ENCODE measurements at places on chromosomes 2 and 18.

GRCh38 chr2:105969552-105969951, 224.5 kb downstream of the UXS1 start:
- DNase-seq: peak; percentile 8

- DNase-seq: no peak
Measured at GRCh38 chr2:23238011-23238657, 146.8 kb upstream of the KLHL29 start.

GRCh38 chr2:38527338-38528007, 75.3 kb downstream of the HNRNPLL start:
- DNase-seq: no peak

DNA sequence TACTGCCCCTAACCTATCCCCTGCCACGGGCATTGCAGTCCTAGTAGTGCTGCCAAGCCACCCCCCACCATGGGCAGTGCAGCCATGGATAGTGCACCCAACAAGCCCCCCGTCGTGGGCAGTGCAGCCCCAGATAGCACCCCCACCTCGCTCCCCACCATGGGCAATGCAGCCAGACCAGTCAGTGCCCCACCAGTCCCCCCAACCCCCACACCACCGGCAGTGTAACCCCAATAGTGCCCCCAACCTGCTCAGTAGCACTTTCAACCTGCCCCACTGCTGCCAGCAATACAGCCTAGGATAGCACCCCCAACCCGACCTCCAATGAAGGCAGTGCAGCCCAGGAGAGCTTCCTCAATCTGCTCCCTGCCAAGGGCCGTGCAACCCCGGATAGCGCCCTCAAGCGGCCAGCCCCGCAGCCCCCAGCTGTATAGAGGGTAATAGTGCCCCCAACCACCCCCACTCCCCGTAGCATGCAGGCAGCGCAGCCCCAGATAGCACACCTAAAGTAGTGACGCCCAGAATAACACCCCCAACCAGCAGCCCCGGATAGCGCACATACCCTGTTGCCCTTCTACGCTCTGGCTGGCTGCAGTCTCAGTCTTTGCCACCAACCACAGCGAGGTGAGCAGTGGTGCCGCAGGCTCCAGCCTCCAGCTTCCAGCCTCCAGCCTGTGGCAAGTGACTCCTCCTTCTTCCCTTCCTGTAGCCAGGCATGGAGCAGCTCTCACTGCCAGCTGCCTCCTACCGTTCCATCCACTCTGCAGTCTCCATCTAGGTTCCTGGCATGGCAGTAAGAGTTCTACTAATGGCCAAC, 45.4 kb upstream of the ANKRD62 start:
- no peak for DNase-seq

DNA sequence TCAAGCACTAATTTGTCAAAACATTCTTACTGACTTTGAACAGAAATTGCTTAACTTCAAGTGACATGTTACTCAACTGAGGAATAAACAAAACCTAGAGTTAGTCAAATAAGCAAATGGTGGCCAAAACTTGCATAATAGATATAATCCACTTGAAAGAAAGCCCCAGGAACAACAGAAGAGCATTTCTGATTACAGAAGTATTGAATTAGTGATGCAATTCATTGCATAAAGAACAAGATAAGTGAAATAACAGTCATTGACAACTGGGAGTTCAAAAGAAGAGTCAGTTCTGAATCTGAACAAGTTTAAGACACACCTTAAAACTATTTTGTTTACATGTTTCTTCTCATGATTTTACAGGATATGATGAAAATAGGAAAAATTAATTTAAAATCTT, 30.8 kb downstream of the COBLL1 start:
- DNase-seq: peak; percentile 66

DNA sequence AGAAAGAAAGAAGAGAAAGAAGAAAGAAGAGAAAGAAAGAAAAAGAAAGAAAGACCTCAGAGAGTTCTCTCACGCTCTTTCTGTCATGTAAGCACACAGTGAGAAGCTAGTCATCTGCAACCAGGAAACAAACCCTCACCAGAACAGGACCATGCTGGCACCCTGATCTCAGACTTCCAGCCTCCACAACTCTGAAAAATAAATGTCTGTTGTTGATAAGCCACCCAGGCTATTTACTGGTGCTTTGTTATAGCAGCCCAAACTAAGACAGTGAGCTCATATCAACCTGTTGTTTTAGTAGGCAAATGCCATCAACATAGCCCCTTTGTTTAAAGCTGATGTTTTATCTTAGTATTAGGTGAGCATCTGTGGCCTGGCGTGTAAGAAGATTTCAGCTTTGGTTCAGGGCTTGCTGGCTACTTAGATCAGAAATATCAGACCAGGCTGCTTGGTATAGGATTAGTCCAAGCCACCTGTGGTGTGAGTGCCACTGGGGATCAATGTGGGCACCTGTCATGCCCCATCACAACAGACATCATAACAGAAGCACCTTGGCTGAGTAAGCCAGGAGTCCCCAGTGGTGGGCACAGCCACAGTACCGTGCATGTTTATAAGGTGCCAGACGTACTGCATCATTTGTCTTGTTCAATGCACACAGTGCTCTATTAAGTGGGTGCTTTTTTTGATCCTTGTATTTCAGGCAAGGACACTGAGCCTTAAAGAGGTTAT, 94.4 kb downstream of the LBH start:
- no peak for DNase-seq

DNA sequence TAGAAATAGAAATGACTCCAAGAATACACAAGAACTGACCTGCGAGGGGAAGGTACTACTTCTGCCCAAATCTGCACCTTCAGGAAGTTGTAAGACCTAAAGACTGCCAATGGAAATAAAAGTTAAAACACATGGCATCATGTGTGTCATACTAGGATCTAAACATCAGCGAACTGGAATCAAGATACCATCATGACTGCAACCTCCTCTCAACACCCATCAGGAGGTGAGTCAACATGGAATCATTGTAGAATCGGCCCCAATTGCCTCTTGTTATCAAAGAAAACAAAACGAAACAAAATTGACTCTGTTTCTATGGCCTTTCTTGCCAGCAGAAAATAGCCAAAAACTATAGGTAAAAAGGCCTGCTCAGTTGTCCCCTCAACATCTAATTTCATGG, 15.1 kb downstream of the RDH14 start:
- DNase-seq: peak; percentile 30

DNA sequence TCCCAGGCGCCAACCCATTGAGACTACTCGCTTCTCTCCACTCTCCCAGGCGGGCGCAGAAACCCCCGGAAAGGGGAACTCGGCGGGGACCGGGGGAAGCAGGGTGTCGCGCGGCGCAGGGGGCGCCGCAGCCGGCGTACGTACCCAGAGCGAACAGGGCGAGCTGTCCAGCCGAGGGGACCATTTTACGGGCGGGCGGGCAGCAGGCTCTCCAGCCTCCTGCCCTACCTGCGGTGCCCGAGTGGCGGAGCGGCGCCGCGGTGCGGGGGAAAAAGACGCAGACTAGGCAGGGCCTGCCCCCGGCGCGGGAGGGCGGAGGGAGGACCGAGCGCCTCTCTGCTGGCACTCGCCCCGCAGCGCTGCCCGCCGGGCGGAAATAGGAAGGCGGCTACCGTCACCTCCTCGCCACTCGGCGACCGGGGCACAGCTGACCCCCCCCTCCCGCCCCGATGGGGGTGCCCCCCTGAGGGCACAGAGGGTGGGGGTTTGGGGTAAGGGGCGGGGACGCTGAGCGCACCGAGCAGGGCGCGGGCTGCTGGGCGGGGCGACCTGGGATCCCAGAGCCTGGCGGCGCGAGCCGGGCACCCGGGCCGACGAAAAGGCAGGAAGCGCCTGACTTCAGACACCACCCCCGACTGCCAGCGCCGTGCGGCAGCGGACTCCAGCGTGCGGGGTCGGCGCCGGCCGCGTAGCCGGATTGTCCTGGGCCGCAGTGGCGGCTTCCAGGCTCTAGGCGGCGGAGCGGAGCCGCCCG, at the start of gene TGFA:
TSS of gene TGFA (minus strand) at position 243 of the 754 bp plus-strand sequence. CDS start at position 184, 59 bp downstream.
- peak; percentile 18 for DNase-seq

- DNase-seq: no peak
Measured at GRCh38 chr2:174623106-174623637, 25.6 kb upstream of the WIPF1 start.

DNA sequence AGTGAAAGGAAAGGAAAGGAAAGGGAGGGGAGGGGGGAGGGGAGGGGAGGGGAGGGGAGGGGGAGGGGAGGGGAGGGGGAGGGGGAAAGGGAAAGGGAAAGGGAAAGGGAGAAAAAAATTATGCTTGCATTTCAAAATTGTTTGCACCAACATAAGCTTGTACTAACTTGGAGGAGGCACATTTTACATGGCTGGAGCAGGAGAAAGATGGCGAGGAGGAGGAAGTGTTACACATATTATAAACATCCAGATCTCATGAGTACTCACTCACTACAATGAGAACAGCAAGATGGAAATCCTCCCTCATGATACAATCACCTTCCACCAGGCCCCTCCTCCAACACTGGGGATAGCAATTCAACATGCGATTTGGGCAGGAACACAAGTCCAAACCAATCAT, 660.2 kb upstream of the CDH2 start:
- no peak for DNase-seq

DNA sequence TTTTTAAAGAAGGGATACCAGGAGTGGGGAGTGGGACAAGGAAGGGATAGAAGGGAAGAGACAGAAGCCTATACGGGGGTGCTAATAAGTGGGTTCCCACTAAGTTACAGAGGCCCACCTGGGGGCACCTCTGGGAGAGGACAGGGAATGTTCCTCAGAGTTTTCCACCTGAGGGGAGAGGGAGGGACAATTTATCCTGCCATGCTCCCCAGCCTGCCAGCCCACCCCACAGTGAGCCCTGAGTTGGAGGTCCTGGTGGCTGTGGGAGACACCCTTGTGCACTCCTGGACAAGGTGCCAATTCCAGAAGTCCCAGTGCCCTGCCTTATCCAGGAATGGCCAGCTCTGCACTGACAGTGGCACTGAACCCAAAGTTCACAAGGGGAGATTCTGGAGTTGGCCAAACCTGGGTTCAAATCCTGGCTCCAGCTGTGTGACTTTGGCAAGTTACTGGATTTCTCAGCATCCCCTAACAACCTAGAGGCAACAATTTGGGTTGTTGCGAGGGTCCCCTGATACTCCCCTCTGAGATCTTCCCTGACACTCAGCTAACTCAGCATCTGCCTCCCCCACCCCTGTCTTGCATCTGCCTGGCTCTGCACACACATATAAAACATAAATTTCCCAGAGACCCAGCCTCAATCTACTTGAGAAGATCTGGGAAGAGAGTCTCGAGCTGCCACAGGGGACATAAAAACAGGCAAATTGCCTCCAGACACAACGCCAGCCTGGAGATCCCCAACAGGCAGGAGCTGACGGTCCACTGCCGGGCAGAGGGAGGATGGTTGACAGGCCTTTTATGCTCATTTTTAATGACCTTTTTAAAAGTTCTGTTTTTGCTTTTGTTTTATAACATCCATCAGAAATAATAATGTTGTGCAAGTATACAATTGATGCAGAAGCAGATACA, 98.7 kb upstream of the ST3GAL5 start:
- no peak for DNase-seq

DNA sequence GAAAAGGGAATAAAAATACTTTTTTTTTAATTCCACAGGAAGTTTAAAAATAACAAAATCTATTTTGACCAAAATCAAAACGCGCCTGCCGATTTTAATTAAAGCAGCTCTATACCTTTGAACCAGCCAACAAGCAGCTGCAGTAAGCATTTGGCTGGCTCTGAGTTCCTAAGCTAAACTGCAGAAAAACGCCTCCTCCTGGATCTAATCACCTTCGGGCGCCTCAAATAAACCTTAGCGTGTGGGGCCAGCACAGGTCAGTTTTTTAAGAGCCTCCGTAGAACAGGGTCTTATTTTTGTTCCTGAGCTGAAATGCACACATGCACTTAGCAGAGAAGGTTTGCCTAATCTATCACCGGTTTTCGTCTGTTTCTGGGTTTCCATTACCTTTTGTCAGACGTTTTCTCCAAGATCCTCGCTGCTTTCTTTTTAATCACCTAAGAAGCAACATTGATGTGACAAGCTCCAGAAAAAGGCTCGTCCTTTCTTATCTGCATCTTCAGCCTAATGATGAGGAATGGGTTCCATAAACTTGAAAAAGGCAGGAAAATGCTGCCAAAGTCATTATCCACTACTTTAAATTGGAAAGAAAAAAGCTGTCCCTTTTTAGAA, 64.7 kb upstream of the HNRNPA3 start:
- no peak for DNase-seq

GRCh38 chr2:128798502-128799283, 480.0 kb upstream of the HS6ST1 start:
- DNase-seq: no peak

GRCh38 chr2:121210691-121211090, 74.3 kb downstream of the TFCP2L1 start:
- DNase-seq: no peak

DNA sequence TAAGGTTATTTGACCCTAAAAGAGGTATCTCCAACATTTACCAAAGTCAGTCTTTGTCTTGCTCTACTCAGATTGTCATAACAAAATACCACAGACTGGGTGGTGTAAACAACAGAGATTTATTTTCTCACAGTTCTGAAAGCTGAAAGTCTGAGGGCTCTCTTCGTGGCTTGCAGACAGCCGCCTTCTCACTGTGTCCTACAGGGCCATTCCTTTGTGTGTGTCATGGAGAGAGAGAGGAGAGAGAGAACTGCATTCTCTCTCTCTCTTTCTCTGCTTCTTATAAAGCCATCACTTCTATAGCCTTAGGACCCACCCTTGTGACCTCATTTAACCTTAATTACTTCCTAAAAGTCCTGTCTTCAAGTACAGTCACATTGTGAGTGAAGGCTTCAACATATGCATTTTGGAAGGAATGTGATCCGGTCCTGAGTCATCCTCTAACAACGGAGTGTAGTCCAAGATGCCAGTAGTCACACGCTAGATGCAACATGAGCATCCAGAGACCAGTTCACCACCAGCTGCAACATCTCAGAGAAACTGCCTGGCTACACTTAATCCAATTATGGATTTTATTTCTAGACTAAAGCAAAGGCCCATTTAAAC, 130.2 kb downstream of the CD226 start:
- peak; percentile 61 for DNase-seq

GRCh38 chr2:99615247-99615771, 125.5 kb upstream of the REV1 start:
- peak; percentile 14 for DNase-seq

DNA sequence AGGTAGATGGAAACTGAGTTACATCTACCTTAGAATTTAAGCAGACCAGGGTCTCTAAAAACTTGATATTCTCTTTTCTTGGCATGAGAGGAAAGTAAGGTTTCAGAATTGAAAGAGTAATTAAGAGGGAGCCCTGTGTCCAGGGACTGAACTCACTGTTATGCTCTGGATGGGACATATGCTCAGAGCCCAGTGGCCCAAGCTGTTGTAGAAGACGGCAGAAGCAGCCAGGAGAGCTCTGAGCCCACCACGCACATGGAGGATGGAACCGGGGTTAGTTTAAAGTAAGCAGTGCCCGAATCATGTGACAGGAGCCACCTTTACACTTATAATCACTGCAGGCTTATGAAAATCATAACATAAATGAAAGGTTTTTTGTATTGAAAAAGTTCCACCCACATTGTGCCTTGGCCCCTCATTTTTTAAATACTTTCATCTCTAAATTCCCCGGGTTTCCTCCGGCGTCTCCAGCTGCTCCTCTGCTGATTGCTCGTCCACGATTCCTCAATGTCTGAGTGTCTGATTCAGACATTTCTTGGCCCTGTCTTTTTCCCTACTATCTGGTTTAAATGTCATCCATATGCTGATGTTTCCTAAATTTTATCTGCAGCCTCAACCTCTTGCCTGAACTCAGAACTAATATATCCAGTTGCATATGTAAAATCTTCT, 36.1 kb upstream of the SPTBN1 start:
- peak; percentile 33 for DNase-seq

GRCh38 chr18:27661320-27662018, 476.4 kb upstream of the CHST9 start:
- DNase-seq: no peak
